Activated CD4-positive, alpha-beta T cell treated with anti-CD3 and anti-CD28 coated beads for 36 hours (primary cell): ENCODE measurements at places on chromosomes 13 and 19. TPM values are rescaled to one million over a fixed set of nuclear protein-coding genes. Genes with fewer than 3 reads are reported as not detected.
A peak's percentile ranks its signal among the peaks of the same experiment; 100 is the strongest.

Gene GGN
- total RNA-seq: 0.30 TPM

GRCh38 chr13:90867336-90867683, 480.2 kb upstream of the MIR17HG start:
- no peaks in the 10 kb centered on the region for H3K4me1 ChIP-seq
- no peaks in the 10 kb centered on the region for H3K36me3 ChIP-seq
- peak; percentile 62 for DNase-seq
- H3K4me3 ChIP-seq: no peak overlapping the region

- no peak overlapping the region for H3K27ac ChIP-seq
- H3K4me3 ChIP-seq: no peak overlapping the region
- peaks cover 7% of the 10 kb centered on the region for H3K27me3 ChIP-seq
- H3K4me1 ChIP-seq: no peaks in the 10 kb centered on the region
These were observed 5.8 kb downstream of the PPP1R14A start for GRCh38 chr19:38250428-38250820.

Gene TIMM29
- 8.6 TPM for total RNA-seq

DNA sequence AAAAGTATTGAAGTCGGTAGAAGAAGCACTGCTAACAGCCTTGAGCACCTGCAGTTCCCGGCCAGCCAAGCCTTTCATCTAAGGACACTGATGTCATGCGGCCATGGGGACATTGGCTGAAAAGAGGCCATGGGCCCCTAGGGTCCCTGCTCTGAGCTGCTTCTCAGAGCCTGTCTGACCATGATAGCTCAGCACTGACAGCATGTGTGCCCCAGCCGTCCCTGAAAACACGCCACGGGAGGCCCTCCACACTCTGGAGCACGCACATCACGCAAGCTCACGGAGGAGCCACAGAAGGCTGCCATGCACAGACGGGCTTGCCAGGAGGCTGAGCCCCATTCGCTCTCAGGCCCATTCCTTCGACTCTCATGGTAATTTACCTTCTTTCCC, 51.8 kb downstream of the MLLT1 start:
- no peaks in the 10 kb centered on the region for H3K27me3 ChIP-seq
- H3K4me1 ChIP-seq: peaks cover 4% of the 10 kb centered on the region
- H3K4me3 ChIP-seq: no peak overlapping the region
- DNase-seq: no peak

DNA sequence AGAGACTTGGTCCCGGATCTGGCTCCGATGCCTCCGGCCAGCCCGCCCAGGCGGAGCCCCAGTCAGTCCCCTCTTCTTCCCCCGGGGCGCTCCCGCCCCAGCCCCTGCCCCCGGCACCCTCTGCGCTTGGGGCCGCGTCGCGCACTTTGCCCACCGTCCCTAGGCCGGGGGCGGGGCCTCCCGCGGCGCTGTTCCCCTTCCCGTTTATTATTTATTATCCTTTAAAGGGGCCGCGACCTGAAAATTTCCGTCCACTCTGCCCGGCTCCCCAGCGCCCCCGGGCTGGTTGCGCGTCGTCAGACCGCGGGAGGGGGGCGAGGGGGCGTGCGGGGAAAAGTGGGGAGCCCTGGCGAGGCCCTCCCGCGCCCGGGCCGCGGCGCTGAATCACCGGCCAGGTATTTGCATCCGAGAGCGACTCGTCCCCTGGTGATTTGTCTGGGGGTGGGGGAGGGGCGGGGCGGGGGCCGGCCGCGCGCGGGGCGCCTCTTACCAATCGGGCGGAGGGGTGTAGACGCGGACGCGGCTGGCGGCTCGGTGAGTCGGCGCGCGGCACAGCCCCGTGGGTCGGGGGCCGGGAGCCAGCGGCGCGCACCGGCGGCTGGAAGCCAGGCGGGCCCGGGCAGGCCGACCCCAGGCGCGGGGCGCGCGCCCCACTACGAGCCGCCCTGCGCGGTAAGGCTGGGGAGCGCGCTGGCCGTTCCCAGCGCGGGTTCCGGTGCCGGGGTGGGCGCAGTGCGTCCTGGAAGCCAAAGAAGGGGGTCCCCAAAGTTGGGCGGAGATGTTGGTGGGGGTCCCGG, at the start of gene ARID3A:
ARID3A (plus strand) TSS at position 510 of the 797 bp plus-strand sequence. CDS start 3,494 bp downstream, outside the sequence.
- DNase-seq: peak; percentile 85
- peak within 1 kb of the TSS; percentile 70 for H3K4me3 ChIP-seq
- peak within 1 kb of the TSS; percentile 37 for H3K27ac ChIP-seq
- no peaks in the 10 kb centered on the region for H3K27me3 ChIP-seq
- H3K36me3 ChIP-seq: peaks cover 5% of the 10 kb centered on the region

Gene SOX1
- not detected for total RNA-seq

DNA sequence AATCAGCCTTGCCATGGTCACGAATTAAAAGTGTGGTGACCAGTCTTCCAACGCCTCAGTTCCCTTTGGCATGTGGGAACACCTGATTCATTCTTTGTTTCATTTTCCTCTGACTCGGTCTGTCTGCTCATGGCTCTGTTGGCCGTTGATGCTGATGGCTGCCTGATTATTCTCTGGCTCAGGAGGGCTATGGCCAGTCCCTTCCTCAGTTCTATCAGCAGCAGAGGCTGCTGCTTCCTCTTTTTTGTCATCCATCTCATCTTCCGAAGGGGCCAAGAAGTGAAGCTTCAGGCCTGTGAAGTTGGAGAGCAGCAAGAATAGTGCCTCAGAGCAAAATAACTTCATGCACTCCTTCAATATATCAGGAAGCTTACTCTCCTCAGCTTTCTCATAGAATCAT, 9.5 kb upstream of the MLNR start:
- H3K4me1 ChIP-seq: peaks cover 10% of the 10 kb centered on the region
- DNase-seq: no peak
- no peak overlapping the region for H3K4me3 ChIP-seq
- H3K27me3 ChIP-seq: no peaks in the 10 kb centered on the region
- peaks cover 34% of the 10 kb centered on the region for H3K36me3 ChIP-seq
- peak overlapping the region; percentile 8 for H3K27ac ChIP-seq
